ENCODE measurements at places on chromosomes 11 and 22.

DNA sequence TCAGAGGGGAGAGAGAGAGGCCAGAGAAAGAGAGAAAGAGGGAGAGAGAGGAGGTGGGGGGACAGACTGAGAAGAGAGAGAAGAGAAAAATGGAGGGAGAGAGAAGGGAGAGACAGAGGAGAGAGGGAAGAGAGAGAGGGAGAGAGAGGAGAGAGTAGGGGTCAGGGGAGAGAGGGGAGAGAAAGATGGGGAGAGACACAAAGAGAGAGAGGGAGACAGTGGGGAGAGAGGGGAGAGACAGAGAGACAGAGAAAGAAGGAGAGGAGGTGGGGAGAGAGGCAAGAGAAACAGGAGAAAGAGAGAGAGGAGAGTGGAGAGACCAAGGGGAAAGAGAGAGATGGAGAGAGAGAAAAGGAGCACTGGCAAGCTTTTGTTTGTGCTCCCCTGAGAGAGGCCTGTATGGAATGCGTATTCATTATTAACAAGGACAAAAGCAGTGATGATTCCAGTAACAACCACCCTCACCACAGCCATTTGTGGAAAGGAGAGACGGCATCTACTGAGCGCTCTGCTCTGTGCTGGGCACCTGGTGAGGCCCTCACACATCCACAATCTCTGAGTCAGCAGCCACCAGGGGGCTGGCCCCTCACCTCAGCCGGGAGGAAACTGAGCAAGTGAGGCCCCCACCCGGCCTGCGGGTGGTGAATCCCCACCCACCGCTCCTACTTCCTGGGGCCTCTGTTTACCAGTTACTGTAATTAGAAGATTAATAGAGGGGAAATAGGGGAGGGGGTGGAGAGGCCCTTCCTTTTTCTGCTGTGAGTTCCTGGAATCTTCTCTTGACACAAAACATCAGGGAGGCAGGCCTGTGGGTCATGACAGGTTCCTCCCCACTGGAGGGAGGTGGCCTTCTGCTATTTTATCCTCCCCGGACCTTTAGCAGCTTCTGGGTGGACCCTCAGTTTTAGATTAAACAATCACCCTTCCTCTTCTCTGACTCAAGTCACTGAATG is 14.6 kb upstream of the MIAT start:
- no peak for DNase-seq

DNA sequence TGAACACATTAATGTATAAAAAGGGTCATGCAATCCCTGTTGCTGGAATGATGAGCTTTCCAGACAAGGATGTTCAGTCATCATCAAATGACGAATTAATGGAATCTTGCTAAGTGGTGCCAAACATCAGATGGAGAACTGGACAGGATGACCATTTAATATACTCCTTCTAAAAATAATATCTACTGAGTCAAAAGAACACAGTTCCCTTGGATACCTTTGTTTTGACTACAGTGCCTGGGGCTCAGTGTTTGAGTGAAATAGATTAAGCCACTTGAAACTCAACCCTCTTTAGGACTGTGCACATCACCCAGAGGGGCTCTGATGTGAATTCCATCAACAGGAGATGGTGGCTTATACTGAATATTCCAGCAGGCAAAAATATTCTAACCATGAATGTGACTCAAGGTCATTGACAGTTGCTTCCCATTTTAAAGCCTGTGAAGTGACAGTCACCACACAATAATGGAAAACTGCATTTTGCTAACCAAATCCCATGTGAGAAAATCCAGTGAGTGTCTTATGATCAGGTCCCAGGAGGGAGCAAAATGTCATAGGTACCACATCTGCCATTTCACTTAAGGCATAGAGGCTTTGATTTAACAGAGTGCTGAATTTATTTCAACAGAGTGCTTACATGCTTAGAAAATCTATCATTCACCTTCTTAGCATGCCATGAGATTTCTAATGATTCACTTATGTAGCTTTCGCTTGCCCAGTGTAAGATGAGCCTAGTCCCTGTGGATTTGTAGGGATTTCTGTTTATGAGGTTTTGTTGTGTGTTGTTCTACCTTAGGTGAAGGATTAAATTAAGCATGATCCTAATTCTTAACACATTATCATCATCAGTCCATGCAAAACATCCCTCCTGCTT is 41.3 kb upstream of the SLN start:
- DNase-seq, result peak; percentile 15

DNA sequence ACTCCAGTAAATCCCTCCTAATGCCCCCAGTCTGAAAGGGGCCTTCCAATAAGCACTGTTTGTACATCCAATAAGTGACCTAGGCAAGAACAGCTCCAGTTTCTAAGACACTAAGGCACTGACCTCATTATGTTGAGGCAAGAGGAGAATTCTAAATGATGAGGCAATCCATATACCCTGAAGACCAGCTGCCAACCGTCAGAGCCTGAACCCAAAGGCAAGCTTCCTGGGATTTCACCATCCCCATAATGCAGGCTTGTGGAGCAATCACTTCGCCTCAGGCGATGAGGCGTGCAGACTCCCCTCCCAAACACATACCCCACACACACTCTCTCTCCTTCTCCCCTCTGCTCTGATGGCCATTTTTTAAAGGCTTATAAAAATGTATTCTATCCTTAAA is 49.5 kb downstream of the LGR4 start:
- DNase-seq, result peak; percentile 94

DNA sequence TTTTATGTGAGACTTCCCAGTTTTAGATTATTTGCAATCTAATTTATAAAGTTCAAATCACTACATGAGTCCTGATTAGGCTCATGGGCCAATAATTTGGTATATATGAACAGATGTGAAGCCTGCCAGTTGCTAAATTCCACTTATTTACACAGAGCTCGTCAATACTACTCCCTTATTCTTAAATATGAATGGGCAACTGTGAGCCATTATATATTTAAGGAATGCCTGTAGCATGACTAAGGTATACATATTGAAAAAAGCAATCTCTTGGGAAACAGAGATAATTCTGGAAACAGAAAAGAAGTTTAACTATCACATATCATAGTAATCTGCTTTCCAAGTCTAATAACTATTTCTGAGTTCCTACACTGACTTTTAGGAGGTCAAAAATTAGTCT is 27.0 kb downstream of the RBMXL2 start:
- DNase-seq, result peak; percentile 68

- peak; percentile 74 for DNase-seq
Measured at GRCh38 chr11:64856382-64857227, 12.2 kb upstream of the CDC42BPG start.
